ENCODE measurements at places on chromosomes 2 and 18.

DNA sequence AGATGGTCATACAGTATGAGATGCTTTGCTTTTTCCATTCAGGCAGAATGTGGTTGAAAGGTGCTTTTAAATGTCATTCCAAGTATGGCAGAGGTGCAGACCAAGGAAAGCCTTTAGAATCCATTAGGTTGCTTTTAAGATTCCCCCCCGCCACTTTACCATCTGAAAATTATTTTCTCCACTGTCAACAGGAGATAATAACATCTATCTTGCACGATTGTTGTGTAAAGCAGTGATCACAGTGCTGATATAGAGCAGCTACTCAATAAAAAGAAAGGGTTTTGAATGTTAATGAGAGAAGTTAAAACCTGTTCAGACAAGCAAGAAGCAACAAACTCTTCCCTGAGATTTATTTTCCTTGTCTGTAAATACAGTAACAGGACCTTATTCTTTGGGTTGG is 372.5 kb upstream of the GCFC2 start:
- no peak for DNase-seq

DNA sequence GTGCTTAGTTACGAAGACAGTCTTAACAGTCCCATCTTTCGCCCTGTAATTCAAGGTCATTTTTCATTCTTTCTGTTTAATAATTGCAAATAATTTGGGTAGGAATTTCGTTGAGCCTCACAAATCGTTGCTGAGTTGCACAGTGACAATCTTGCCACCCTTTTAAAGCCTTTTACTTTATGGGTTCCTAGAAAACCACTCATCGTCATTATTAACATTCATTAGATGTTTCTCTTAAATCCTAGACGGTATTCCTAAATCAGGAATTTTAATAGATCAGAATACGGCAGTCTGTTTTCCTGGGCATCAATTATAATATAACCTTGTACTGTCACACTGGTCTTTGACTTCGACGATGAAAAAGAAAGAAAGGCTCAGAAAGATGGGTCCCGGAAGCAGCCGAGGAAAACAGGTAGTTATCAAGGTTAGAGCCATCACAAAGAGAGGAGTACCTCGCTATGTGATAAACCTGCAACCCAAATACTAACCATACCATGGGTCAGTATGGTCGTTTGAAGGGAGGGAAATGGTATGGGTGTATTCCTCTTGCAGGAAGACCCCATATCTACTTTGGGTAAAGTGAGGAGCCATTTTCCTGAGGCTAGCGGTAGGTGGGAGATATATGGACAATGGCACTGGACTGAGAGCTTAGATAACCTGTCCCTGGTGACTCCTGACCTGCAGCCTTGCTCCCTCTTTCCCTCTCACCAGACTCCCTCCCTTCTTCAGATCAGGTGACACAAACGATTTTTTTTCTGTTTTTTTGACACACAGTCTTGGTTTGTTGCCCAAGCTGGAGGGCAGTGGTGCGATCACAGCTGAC is 981 bp upstream of the SF3B1 start:
- DNase-seq, result no peak

DNA sequence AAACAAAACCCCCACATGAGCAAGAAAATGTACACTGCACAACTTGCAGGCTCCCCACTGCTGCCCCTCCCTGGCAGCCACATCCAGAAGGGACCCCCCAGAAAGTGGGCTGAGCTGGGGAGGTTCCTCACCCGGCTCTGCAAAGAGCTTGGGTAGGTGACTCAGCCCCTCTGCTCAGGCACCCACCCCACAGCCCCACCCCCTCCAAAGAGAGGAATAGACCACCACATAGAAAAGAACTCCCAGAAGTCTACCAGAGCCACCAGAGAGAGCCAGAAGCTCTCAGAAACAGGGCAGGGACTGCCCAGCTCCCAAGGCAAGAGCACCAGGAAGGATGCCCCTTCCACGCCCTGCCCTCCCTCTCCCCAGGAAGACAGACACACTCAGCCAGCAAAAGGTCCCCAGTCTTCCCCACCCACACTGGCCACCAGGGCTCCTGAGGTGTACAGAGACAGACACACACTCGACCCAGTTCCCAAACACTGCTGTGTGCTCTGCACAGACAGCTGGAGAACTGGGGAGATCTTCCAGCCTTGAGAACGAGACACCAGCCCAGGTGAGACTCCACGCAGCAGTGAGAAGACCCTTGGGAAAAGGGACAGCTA is 28.2 kb downstream of the BIN1 start:
- DNase-seq, result no peak

DNA sequence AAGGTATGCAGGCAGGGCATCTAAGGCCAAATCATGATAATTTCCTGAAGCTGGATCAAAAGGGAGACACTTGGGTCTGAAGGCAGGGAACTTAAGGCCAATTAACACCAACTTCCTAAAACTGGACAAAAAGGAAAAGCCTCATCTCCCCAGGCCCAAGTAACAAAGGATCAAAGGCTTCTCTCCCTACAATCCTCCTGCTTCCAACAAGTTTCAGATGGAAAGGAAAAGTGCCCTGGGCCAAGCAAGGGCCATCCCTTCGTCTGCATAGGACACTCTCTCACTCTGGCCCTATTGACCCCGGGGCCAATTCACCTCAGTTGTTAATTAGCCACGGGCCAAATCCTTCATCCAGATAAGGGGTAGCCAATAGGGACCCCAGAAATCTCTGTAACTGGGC is 1335.8 kb upstream of the CDH2 start:
- no peak for DNase-seq

DNA sequence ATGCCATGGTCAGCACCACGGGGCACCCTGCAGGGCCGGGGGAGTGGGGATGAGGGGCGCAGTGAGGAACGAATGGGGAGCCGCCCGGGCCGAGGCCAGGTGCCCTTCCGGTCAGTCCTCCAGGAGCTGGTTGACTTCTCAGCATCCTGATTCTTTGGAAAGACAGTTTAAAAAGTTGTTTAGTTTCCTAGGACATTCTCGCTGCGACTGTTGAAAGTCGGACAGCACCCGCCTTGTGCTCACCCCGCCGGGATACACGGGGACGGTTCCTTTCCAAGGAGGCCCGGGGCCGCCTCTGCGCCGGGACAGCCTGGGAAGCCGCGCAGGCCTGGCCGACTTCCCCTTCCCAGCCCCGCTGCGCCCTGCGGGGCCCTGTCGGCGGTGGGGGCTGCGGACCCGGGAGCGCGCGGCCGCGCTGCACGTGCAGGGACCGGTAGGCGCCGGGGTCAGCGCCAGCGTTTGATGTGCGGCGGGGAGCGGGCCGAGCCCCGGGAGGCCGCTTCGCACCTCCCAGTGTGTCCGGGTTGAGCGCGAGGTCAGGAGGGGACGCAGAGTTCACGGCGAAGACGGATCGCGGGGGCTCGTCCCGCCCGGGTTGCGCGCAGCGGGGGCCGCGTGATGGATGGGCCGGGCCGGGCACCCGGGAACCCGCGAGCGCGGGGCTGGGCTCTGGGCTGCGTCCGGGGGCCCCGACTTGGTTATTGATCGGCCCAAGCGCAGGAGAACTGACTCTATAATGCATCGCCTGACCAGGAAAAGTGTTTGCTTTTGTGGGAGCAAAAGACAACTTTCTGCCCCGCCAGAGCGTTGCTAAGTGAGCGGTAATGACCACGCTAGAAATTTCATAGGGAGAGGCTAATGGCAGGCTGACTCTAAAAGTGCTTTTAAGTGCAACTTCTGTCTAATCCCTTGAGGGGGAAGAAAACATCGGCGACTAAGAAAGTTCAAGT is 28.0 kb upstream of the SMIM21 start:
- DNase-seq, result no peak

- DNase-seq, result no peak
Measured at GRCh38 chr2:85716346-85716914, 22.3 kb downstream of the GNLY start.

DNA sequence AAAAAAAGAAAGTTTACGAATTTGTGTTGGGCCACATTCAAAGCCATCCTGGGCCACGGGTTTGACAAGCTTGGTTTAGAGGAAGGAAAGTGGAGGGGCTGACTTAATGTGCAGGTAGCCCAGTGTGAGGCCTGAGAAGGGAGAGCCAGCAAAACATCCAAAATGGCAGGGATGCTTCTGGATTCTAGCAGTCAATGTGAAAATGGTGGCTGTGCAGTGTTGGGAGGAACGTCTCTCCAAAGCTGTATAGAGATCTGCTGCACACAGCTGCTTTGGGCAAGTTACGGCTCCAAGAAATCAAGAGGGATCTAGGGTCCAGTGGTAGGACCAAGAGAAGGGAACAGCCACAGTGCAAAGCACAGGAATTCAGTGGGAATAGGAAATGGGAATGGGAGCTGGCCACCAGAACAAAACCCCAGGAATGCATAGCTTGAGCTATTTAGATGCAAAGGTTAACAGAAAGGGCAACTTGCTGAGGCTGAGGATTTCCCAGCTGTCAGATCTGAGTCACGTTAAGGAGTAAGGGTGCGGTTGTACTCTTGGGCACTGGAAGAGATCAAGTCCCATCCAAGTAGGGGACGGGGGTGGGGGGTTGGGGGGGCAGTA is 70.6 kb downstream of the B3GNT2 start:
- no peak for DNase-seq

DNA sequence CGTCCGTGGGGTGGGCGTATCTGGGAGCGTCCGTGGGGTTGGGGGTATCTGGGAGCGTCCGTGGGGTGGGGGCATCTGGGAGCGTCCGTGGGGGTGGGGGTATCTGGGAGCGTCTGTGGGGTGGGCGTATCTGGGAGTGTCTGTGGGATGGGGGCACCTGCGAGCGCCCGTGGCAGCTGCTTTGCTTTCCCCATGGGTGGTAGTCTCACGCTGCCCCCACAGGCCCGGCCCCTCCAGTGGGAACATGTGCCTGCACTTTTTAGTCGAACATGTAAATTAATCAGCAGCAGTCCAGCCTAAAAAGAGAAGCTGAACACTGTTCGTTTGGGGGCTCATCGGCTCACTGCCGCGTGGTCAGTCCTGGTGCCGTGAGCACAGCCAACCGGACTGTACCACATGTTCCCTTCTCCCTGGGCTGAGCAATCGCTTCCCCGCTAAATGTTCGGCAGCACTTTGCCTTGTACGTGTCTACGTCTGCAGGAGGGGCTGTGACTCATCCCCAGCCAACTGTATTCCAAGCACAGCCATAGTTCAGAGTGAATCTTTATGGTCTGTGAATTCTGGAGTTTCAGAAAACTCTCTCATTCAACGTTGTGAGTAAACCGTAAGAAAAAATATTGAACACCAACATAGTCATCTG is 271.5 kb downstream of the AGAP1 start:
- DNase-seq, result no peak

DNA sequence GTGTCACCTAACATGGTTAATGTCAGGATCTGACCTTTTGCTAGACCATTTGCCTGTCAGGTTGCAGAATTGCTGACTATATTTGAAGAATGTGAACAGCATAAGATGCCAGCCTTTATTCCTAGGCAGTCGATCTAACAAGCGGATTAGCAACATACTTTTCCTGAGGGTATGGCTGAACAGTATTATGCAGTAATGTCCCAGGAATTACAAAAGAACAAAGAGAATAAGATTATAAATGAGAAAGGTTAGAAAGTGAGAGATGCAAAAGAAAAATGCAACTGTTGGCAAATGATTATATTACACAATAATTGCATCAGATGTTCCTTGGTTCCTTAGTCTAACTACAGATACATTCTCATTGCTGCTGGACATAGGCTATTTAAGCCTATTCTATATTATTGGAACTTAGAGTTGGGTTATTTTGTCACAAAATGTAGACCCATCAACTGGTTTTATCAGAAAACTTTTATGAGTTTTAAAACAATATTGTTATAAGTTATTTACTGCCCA is 647.1 kb upstream of the CRIM1 start:
- DNase-seq, result no peak

- DNase-seq, result no peak
Measured at GRCh38 chr18:44741085-44741484, 60.4 kb downstream of the SETBP1 start.

- no peak for DNase-seq
Measured at GRCh38 chr2:144004742-144005141, 515.2 kb downstream of the ZEB2 start.

GRCh38 chr2:220981926-220982325 is 590.2 kb downstream of the EPHA4 start:
- no peak for DNase-seq

DNA sequence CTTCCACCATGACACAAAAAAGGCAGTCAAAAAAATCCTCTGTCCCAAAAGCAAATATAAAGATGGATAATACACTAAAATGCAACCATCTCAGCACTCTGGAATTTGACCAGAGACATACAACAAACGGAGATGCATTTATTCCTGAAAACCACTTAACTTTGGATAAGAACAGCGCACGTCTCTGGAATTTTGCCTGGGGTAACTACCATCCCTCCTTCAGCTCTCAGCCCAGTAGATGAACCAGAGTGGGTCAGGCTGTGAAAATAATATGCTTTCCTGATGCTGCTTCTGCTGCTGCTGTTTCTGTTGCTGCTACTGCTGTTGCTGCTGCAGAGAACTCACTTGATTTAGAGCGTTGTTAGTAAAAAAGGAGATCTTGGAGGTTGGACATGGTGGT is 133.8 kb upstream of the ACVR2A start:
- no peak for DNase-seq

- DNase-seq, result no peak
Measured at GRCh38 chr2:89837962-89838625, 1146.6 kb downstream of the RPIA start.

GRCh38 chr2:216930716-216931115 is 70.9 kb upstream of the TNP1 start:
- DNase-seq, result no peak

DNA sequence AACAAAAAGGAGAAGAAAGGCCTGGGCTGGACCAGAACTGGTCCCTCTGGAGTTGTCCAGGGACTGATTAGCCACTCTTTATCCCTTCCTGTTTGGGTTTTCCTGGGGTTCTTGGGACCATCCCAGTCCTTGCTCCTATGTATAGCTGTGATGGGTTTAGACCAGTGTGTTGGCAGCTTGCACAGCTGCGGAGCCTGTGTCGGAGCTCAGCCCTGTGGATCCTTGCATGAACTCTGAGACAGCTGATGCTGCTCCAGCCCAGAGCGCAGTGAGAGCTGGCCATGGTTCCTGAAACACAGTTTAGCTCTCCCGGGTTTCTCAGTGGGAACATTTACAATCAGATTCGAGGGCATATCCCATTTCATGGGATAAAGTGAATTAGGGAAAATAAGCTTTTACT is 16.9 kb downstream of the IMPA2 start:
- no peak for DNase-seq

DNA sequence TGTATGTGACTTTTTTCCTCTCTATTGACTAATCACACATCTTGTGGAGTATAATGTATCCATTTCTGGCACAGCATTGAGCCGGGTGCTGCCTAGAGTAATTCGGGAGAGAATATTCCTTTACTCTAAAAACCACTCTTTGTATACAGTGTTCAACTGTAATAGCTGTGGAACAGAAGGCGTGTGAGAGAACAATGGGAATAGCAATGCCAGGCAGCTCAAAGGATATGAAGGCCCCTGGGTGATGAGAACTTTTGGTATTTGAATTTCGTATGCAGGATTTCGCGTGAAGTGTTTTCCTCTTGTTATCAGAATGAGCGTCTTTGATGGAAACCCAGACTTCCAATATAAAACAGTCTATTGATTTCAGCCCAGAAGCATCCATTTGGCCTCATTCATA is 84.6 kb upstream of the MAP3K20 start:
- no peak for DNase-seq

Measured in stimulated activated CD8-positive, alpha-beta memory T cell treated with anti-CD3 and anti-CD28 coated beads, Interleukin-15, amount 100 ng/mL, for 4 hours (primary cell).